Stimulated activated CD8-positive, alpha-beta memory T cell treated with anti-CD3 and anti-CD28 coated beads, Interleukin-4, amount 100 ng/mL, for 4 hours (primary cell): ENCODE measurements at places on chromosomes 2 and 18.
A peak's percentile ranks its signal among the peaks of the same experiment; 100 is the strongest.

- DNase-seq: no peak
These were observed 189.3 kb downstream of the HDAC4 start for GRCh38 chr2:239211396-239212094.

GRCh38 chr2:27804146-27804545 lies 32.6 kb downstream of the MRPL33 start:
- no peak for DNase-seq

GRCh38 chr2:227460833-227461232 lies 11.1 kb upstream of the AGFG1 start:
- DNase-seq: no peak

- no peak for DNase-seq
These were observed 25.9 kb downstream of the HDAC4 start for GRCh38 chr2:239374896-239375277.

DNA sequence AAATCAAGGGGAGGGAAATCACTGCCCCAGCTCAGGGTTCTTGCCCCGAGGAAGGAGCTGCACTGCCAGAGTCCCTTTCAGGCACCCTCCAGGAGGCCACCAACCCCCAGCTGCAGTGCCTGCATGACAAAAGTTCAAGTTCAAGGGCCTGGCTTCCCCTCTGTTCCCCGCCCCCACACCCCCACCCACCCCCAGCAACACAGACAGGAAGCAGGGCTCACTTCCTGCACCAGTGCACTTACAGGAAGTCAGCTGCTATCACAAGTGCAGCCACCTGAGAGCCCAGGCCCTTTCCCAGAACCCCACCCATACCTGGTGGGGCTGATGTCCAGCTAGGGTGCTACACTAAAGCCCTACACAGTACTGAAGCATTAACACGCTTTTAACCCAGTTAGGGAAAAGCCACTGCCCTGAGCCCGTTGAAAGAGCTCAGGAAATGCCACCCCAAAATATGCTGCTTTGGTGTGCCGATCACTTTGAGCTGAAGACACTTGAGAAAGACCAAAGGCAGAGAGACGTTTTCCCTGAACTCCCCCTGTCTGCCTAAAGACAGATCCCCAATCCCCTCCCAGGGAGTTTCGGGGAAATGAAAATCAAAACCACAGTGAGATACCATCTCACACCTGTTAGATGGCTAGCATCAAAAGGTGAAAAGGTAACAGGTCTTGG lies 109.9 kb upstream of the CAB39 start:
- peak; percentile 32 for DNase-seq
